ENCODE measurements at places on chromosomes 5 and 9. TPM values are rescaled to one million over a fixed set of nuclear protein-coding genes. Genes with fewer than 3 reads are reported as not detected.

Gene HTR4
- total RNA-seq: not detected

DNA sequence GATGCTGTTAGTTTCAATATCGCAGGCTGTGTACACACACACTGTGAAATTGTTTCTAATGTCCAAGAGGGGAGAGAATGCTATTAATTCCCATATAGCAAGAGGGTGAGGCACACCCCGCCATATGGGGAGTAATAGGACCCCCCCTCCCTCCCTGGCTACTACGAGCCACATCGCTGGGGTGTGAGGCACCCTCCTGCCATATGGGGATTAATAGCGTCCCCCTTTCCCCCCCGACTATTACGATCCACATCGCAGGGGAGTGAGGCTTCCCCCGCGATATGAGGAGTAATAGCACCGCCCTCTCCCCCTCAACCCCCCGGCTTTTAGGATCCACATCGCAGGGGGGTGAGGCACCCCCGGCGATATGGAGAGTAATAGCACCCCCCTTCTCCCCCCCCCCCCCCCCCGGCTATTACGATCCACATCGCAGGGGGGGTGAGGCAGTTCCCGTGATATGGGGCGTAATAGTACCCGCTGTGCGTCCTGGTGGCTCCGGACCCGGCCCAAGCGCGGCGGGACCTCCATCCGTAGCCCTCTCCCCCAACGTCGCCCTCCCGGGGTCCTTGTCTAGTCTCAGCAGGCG lies 494 bp upstream of the STK32A start:
- H3K4me1 ChIP-seq: no peaks in the 10 kb centered on the region
- H3K27me3 ChIP-seq: peaks cover 48% of the 10 kb centered on the region
- no peak for DNase-seq
- H3K27ac ChIP-seq: no peak overlapping the region

GRCh38 chr5:143435210-143435657 lies 31.7 kb upstream of the NR3C1 start:
- H3K27me3 ChIP-seq: no peaks in the 10 kb centered on the region
- H3K27ac ChIP-seq: peak overlapping the region; percentile 98
- DNase-seq: peak; percentile 47
- H3K4me1 ChIP-seq: peaks cover 69% of the 10 kb centered on the region

DNA sequence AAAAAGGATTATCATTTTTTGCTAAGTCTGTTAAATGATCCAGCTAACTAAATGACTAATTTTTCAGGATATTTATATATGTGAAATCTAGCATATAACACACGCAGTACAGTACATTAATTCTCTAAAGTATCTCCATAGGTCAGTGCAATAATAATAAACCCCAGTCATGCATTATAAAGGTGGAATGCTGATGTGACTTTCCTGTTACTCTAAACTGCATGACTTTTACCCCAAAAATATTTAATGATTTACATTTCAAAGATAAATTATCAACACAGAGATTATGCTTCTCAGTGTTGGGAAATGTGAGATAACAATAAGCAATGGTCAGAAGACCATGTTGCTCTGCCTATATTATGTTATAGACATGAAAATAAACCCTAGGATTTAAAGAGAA lies 34.1 kb upstream of the PAM start:
- no peak overlapping the region for H3K27ac ChIP-seq
- H3K4me1 ChIP-seq: no peaks in the 10 kb centered on the region
- H3K27me3 ChIP-seq: peaks cover 17% of the 10 kb centered on the region
- H3K36me3 ChIP-seq: no peaks in the 10 kb centered on the region
- no peak for DNase-seq

DNA sequence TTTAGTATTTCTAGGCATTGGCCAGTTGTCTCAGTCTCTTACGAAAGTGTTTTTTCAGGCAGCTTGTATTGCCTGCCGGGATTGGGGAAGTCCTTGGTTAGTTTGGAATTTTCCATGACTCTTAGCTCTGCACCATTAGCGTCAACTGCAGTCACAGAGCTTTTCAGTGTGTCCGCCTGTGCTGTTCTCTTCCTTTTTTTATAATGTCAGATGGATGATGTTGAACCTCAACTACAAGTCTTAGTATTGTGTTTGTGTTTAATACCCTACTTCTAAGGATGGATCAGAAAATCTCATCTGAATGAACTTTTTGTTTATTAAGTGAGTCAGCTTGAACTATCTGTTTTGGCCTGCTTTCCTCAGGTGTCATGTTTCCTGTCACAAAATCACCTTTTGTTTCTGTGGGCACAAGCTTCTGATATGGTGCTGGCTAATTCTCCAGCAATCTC lies 33.1 kb downstream of the ATP6V0E1 start:
- no peak overlapping the region for H3K4me3 ChIP-seq
- no peaks in the 10 kb centered on the region for H3K27me3 ChIP-seq
- H3K36me3 ChIP-seq: peaks cover 34% of the 10 kb centered on the region
- H3K27ac ChIP-seq: peak overlapping the region; percentile 73

Gene CTSV
- 0.74 TPM for total RNA-seq

- no peaks in the 10 kb centered on the region for H3K27me3 ChIP-seq
- H3K4me3 ChIP-seq: no peak overlapping the region
- peaks cover 20% of the 10 kb centered on the region for H3K36me3 ChIP-seq
- H3K27ac ChIP-seq: peak overlapping the region; percentile 65
- DNase-seq: no peak
Measured at GRCh38 chr9:133113949-133114885, 6.8 kb downstream of the RALGDS start.

GRCh38 chr9:87089929-87090328 lies 142.6 kb upstream of the GAS1 start:
- H3K4me1 ChIP-seq: no peaks in the 10 kb centered on the region
- peaks cover 16% of the 10 kb centered on the region for H3K27me3 ChIP-seq
- H3K4me3 ChIP-seq: no peak overlapping the region
- DNase-seq: no peak

DNA sequence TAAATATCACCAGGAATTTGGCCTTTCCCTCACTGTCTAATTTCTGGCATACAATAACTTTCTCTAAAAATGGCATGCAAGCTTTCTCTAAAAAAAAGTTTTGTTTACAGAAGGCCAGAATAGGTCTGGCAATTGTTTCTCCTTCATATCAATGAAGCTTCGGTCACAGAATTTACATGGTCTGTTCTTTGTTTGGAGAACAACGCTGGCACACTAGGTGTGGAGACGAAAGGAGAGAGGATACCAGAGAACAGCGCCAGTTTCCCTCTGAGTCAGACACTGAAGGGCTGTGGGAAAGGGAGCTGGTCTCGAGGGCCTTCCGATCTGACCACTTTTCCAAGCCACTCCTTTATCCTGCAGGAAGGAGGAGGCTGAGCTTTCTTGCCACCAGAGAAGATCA lies 60.1 kb upstream of the ITGA1 start:
- H3K4me1 ChIP-seq: peaks cover 40% of the 10 kb centered on the region
- no peak overlapping the region for H3K4me3 ChIP-seq
- H3K27me3 ChIP-seq: no peaks in the 10 kb centered on the region
- peaks cover 3% of the 10 kb centered on the region for H3K36me3 ChIP-seq
- DNase-seq: no peak

Gene TRAF1
- total RNA-seq: 103 TPM

Gene ANAPC2
- total RNA-seq: 38.4 TPM

DNA sequence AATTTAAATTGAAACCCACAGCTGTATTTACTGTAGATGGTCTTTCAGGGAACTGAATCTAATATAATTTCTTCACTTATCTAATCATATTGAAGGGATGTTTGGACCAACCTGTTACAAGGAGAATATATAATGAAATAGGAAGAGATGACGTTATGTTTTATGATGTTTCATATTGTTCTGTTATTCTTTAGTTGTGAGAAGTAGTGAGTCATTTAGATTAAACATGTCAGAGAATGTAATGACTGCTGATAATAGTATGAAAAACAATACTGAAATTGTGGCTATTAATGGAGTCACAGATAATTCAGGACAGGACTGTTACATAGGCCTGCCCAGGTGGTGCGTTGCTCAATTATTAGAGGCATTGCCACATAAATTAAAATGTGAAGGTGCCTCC lies 1993.4 kb downstream of the EFNA5 start:
- no peak overlapping the region for H3K27ac ChIP-seq
- no peak overlapping the region for H3K4me3 ChIP-seq
- no peaks in the 10 kb centered on the region for H3K36me3 ChIP-seq
- H3K27me3 ChIP-seq: no peaks in the 10 kb centered on the region

- no peak overlapping the region for H3K4me3 ChIP-seq
- DNase-seq: no peak
- H3K27ac ChIP-seq: peak overlapping the region; percentile 72
- no peaks in the 10 kb centered on the region for H3K27me3 ChIP-seq
Measured at GRCh38 chr5:156912869-156913268, 50.2 kb downstream of the TIMD4 start.

- no peaks in the 10 kb centered on the region for H3K27me3 ChIP-seq
- DNase-seq: no peak
- no peak overlapping the region for H3K4me3 ChIP-seq
- H3K36me3 ChIP-seq: no peaks in the 10 kb centered on the region
- no peak overlapping the region for H3K27ac ChIP-seq
- no peaks in the 10 kb centered on the region for H3K4me1 ChIP-seq
Measured at GRCh38 chr5:89606939-89607534, 724.1 kb upstream of the MEF2C start.

Gene GAPVD1
- 47.7 TPM for total RNA-seq

DNA sequence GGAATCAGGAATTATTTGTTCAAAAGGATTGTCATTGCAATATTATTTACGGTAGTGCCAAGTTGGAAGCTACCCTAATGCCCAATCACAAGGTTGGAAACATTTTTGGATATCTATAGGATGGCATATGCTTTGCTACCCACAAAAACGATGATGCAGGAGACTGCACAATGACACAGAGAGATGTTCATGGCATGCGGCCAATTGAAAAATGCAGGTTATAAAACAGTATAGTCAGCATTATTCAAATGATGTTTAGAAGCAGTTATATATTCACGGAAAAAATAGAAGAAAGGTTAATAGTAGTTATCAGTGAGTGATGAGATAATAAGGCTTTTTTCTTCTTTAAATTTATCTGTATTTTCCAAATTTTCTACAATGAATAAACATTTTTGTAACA lies 5.9 kb upstream of the ACSL6 start:
- H3K27ac ChIP-seq: no peak overlapping the region
- peaks cover 41% of the 10 kb centered on the region for H3K4me1 ChIP-seq
- no peak for DNase-seq
- no peak overlapping the region for H3K4me3 ChIP-seq
- H3K27me3 ChIP-seq: peaks cover 52% of the 10 kb centered on the region

- peak; percentile 73 for DNase-seq
- H3K4me3 ChIP-seq: peak within 1 kb of the TSS; percentile 23
Measured at GRCh38 chr9:129752900-129753729, at the start of gene PTGES. Gene PTGES (minus strand): TSS chr9:129753042. CDS start chr9:129753012, 30 bp downstream.

Gene KIF4B
- total RNA-seq: 0.05 TPM

Gene CCDC171
- total RNA-seq: 2.9 TPM

DNA sequence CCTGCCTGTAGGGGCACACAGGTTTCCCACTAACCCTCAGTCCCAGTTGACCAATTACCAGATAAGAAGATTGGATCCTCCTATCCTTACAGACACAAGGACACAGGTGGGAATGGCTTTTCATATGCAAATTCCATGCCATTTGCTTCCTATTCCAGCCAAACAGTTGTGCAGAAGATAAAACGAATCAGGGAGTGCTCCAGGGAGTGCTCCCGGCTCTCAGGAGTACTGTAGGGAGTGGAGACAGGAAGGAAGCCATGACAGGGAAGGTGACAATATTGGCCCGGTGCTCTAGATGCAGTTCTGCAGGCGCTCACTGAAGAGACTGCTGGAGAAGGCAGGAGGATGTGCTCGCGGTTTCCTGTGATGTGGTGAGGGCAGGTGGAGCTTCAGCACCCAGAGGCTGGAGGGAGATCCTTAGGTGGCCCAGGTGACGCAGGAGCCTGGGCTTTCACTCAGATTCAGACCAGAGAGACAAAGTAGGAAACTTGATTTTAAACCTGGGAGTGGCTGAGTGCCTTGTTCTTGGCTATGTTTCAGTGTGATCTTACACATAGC lies 260.0 kb downstream of the AUH start:
- H3K27ac ChIP-seq: peak overlapping the region; percentile 97
- no peaks in the 10 kb centered on the region for H3K27me3 ChIP-seq
- peaks cover 70% of the 10 kb centered on the region for H3K4me1 ChIP-seq
- H3K36me3 ChIP-seq: peaks cover 14% of the 10 kb centered on the region

GRCh38 chr5:154520861-154521453 lies 42.9 kb upstream of the HAND1 start:
- peaks cover 39% of the 10 kb centered on the region for H3K27me3 ChIP-seq
- no peaks in the 10 kb centered on the region for H3K4me1 ChIP-seq
- peak; percentile 30 for DNase-seq
- no peak overlapping the region for H3K4me3 ChIP-seq
- no peak overlapping the region for H3K27ac ChIP-seq

DNA sequence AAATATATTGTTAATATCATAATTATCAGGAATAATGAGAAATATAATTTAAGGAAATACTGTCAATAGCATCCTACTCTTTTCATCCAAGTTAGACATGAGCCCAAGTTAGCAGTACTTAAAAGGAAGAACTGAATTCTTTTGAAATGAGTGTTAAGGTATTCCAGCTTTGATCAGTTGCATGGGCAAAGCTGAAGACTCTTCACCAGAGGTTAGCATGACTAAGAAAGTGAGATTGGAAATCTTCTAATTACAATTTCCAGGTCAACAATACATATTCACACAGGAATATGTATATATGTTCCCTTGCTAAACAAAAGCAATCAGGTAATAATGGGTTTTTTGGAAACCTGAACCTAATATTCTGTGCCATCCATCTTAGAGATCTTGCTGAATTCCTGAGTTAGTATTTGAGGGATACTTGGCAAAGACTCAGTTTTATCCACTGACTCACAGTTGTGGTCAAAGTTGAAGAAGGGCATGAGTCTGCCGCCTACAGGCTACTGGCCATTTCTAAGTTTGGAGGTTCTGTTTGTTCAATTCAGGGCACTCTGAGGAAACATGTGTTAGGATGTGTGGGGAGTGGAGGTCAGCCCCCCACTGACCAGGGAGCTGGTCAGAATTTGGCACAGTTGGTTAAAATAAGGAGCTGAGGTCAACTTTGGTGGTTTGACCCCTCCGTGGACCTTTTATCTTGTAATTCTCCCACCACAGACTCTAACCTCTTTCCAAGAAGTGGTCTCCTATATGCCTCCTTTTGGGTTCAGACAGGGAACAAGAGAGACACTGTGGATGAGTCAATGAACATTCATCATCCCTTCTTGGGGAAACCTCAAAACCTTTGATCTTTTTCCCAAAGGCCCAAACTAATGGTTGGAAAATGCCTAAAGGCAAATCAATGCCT lies 118.3 kb downstream of the PIK3R1 start:
- peaks cover 2% of the 10 kb centered on the region for H3K27me3 ChIP-seq
- no peak overlapping the region for H3K4me3 ChIP-seq
- no peak for DNase-seq
- no peaks in the 10 kb centered on the region for H3K4me1 ChIP-seq

DNA sequence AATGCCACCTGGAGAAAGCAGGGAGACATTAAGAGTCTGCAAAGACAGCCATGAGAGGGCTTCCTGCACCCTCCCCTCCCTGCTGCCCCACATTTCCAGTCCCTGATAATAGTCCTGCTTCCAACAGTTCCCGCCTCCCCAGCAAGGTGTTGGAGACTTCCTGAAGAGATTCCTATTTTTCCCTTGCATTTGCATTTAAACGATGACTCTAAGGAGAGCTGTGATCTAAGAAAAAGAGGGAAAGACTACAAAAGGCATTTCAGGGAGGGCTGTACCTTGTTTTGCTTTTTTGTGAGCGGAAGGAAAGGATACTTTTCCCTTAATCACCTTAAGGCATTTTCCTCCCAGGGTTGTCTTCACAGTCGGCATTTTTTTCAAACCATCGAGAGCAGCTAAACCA lies 62.1 kb downstream of the GAS1 start:
- H3K4me3 ChIP-seq: no peak overlapping the region
- H3K27me3 ChIP-seq: peaks cover 15% of the 10 kb centered on the region
- no peaks in the 10 kb centered on the region for H3K4me1 ChIP-seq

- H3K36me3 ChIP-seq: no peaks in the 10 kb centered on the region
- H3K4me1 ChIP-seq: peaks cover 2% of the 10 kb centered on the region
- peaks cover 7% of the 10 kb centered on the region for H3K27me3 ChIP-seq
- no peak overlapping the region for H3K4me3 ChIP-seq
- DNase-seq: peak; percentile 76
- no peak overlapping the region for H3K27ac ChIP-seq
Measured at GRCh38 chr5:114449860-114450421, 88.1 kb downstream of the KCNN2 start.

Measured in activated CD4-positive, alpha-beta T cell treated with anti-CD3 and anti-CD28 coated beads for 36 hours (primary cell).